Tibial nerve (tissue), 4 donors: ENCODE measurements at places on chromosomes 16 and 17. TPM values are rescaled to one million over a fixed set of nuclear protein-coding genes. Genes with fewer than 3 reads are reported as not detected.

The CES3 gene
- 0.21 TPM for total RNA-seq

The TEX14 gene
- not detected for total RNA-seq

The PIRT gene
- total RNA-seq = not detected

The NCBP3 gene
- total RNA-seq = 31.5 TPM

The PCYT2 gene
- 52.7 TPM for total RNA-seq

GRCh38 chr17:48767263-48767774 is 38.8 kb upstream of the HOXB13 start:
- no peak overlapping the region for H3K4me3 ChIP-seq
- no peaks in the 10 kb centered on the region for H3K4me1 ChIP-seq
- DNase-seq = no peak
- peaks cover 50% of the 10 kb centered on the region for H3K27me3 ChIP-seq
- H3K27ac ChIP-seq = no peak overlapping the region
- H3K36me3 ChIP-seq = no peaks in the 10 kb centered on the region

DNA sequence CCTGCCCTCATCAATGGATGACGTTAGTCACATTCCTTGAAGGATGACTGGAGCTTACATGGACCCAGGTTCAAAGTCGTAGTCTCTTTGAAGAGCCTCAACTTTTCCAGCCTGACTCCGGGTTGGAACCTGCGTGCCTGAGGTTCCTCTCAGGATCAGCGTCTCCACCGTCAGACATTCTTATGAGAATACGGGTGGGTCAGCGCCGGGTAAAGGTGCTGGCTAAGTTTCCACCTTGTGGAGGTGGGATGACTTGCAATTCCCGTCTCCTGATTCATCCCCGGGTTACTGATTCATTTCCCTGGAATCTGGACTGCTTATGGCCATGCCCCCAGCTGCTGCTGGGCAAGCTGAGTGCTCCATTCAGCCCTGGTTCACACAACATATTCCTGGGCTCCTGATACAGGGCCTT is 38.9 kb upstream of the CMIP start:
- H3K36me3 ChIP-seq = no peaks in the 10 kb centered on the region
- no peaks in the 10 kb centered on the region for H3K27me3 ChIP-seq
- no peak for DNase-seq
- H3K4me1 ChIP-seq = no peaks in the 10 kb centered on the region

DNA sequence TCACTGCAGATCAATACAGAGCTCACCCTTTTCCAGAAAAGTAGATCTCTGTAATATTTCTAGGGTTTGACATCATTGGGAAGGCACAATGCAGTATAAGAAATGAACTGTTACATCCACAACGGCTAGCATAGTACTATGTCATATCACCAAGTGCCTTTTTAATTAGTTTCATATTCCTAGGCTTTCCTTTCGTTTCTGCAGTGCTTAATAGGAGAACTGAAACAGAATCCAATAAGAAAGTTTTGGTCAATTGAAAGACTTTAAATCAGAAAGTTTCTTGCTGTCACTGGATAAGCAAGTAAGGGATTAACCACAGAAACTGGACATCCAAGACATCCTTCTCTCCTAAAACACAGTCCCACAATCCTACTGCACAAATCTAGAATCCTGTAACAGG is 3.5 kb upstream of the RNF43 start:
- no peak for DNase-seq
- no peaks in the 10 kb centered on the region for H3K36me3 ChIP-seq
- no peaks in the 10 kb centered on the region for H3K27me3 ChIP-seq
- H3K27ac ChIP-seq = no peak overlapping the region
- H3K4me3 ChIP-seq = no peak overlapping the region
- no peaks in the 10 kb centered on the region for H3K4me1 ChIP-seq

- no peaks in the 10 kb centered on the region for H3K27me3 ChIP-seq
- H3K36me3 ChIP-seq = no peaks in the 10 kb centered on the region
- no peak overlapping the region for H3K27ac ChIP-seq
- DNase-seq = no peak
Measured at GRCh38 chr17:4520060-4520893, 21.6 kb downstream of the SPNS2 start.

DNA sequence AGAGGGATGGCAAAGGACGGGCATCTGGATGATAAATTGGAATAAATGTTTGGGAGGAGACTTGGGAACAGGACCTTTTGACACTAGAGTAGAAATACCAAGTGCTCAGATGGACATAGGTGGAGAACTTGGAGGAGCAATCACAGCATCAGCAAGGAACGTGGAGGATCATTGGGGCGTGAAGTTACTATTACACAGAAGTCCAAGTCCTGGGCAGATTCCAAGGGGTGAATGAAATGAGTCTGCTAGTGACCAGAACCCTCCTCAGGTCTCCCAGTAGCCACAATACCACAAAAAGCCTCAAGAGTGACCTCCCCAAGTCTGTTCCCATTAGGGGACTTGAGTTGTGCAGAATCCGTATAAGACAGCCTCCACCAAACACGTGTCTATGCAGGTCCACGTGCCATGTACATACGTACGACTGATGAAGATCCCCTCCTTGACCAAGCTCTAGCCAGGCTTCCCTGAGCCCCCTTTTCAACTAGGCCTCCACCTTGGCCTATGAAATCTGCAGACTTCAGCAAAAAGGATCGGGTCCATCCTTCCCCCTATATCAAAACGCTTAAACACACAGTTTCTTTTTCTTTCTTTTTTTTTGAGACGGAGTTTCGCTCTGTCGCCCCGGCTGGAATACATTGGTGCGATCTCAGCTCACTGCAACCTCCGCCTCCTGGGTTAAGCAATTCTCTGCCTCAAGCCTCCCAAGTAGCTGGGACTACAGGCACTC is 2.2 kb downstream of the C17orf67 start:
- peaks cover 38% of the 10 kb centered on the region for H3K4me1 ChIP-seq
- no peaks in the 10 kb centered on the region for H3K27me3 ChIP-seq
- no peak for DNase-seq
- H3K36me3 ChIP-seq = peaks cover 28% of the 10 kb centered on the region

DNA sequence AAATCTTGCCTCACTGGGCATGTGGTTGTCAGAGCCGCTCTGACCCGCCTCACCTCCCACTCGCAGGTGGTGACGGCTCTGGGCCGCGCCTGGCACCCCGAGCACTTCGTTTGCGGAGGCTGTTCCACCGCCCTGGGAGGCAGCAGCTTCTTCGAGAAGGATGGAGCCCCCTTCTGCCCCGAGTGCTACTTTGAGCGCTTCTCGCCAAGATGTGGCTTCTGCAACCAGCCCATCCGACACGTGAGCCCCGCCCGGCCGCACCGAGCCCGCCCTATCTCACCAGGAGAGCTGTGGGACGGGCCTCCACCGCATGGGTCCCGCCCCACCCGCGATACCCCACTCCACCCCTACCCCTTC is 4.0 kb downstream of the TGFB1I1 start:
- no peak overlapping the region for H3K27ac ChIP-seq
- no peak overlapping the region for H3K4me3 ChIP-seq
- no peak for DNase-seq
- peaks cover 8% of the 10 kb centered on the region for H3K4me1 ChIP-seq
- H3K27me3 ChIP-seq = no peaks in the 10 kb centered on the region

GRCh38 chr17:76640550-76641380 is 2.8 kb downstream of the ST6GALNAC1 start:
- DNase-seq = no peak
- H3K36me3 ChIP-seq = no peaks in the 10 kb centered on the region
- no peaks in the 10 kb centered on the region for H3K27me3 ChIP-seq
- H3K27ac ChIP-seq = no peak overlapping the region

GRCh38 chr16:81221731-81222130 is 16.8 kb upstream of the BCO1 start:
- H3K4me1 ChIP-seq = no peaks in the 10 kb centered on the region
- no peak for DNase-seq
- no peak overlapping the region for H3K4me3 ChIP-seq
- H3K27me3 ChIP-seq = no peaks in the 10 kb centered on the region

DNA sequence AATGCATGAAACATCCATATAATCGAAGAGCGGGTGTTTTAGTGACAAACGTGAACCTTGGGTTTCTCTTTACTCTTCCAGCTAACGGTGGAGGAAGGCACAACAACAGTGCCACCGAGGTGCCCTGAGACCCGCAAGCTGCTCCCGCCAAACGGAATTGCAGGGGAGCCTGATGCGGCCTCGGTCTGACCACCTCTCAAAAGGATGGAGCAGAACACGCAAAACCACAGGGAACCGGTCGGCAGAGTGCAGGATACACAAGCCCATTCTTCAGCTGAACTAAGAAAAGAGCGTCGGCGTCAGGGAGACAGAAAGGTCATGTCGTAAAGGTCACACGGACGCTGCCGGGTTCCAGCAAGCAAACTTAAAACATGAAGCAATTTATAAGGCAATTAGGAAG is 109.5 kb upstream of the ZNF750 start:
- H3K4me3 ChIP-seq = no peak overlapping the region
- no peaks in the 10 kb centered on the region for H3K4me1 ChIP-seq

DNA sequence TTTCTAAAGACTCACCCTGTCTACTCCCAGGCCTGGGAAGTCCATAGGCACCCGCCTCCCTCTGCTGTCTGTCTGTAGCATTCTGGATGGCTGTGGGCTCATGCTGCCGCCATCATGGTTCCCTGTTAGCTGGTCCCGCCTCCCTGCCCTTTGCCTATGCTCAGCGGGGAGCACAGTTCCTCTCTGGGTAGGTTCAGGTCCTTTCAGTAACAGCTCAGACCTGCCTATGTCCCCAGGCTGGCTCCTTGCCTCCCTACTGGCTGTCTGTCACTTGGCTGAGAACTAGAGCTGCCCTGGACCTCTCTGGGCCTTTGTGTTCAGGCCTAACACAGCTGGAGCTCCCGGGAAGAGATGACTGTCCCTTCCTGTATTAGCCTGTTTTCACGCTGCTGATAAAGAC is 317.9 kb downstream of the SNX29 start:
- H3K27me3 ChIP-seq = no peaks in the 10 kb centered on the region
- H3K4me1 ChIP-seq = no peaks in the 10 kb centered on the region
- no peak for DNase-seq
- H3K27ac ChIP-seq = no peak overlapping the region

GRCh38 chr17:31859487-31860008 is 504 bp upstream of the COPRS start:
- H3K4me3 ChIP-seq = peak overlapping the region; percentile 94
- no peak overlapping the region for H3K27ac ChIP-seq
- no peaks in the 10 kb centered on the region for H3K36me3 ChIP-seq
- H3K27me3 ChIP-seq = no peaks in the 10 kb centered on the region
- peaks cover 10% of the 10 kb centered on the region for H3K4me1 ChIP-seq

DNA sequence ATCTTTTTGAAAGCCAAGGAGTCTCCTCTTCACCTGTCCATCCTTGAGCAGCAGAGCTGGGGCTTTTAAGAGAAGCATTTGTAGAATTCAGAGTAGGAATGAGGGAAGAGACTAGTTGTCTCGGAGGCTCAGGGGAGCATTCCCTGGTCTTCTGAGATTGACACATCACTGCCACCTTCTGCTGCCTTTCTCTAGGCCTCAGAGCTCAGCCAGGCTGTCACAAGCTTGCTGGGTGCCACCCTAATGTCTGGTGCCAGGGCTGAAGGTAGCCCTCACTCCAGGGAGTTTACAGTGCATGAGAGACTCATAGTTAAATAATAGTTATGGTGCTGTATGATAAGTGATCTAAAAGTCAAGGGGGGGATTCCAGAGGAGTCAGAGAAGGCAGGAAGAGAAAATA is 39.7 kb downstream of the B9D1 start:
- no peaks in the 10 kb centered on the region for H3K27me3 ChIP-seq
- peaks cover 40% of the 10 kb centered on the region for H3K36me3 ChIP-seq
- DNase-seq = no peak
- peaks cover 2% of the 10 kb centered on the region for H3K4me1 ChIP-seq
- H3K4me3 ChIP-seq = no peak overlapping the region

DNA sequence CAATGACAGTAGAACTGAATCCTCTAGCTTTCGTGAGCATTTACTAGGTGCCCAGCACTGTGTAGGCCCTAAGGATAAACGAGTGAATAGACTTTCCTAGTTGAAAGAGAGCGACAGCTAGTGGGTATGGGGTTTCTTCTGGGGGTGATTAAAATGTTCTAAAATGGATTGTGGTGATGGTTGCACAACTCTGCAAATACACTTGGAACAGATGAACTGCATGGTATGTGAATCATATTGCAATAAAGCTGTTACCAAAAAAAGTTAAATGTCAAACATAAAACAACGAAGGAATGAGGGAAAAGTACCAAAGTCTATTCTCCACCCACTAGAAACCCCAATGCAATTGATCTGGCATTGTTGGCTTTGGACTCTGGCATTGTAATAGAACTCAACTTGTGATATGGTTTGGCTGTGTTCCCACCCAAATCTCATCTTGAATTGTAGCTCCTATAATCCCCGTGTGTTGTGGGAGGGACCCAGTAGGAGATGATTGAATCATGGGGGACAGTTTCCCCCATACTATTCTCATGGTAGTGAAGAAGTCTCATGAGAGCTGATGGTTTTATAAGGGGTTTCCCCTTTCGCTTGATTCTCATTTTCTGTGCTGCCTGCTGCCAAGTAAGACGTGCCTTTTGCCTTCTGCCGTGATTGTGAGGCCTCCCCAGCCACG is 70.5 kb downstream of the MARF1 start:
- no peaks in the 10 kb centered on the region for H3K27me3 ChIP-seq
- peaks cover 32% of the 10 kb centered on the region for H3K36me3 ChIP-seq
- no peak for DNase-seq
- H3K27ac ChIP-seq = no peak overlapping the region
- H3K4me1 ChIP-seq = peaks cover 7% of the 10 kb centered on the region

GRCh38 chr16:68450741-68451255 is 2.5 kb upstream of the SMPD3 start:
- no peak overlapping the region for H3K4me3 ChIP-seq
- H3K27ac ChIP-seq = no peak overlapping the region
- DNase-seq = no peak
- no peaks in the 10 kb centered on the region for H3K36me3 ChIP-seq
- peaks cover 18% of the 10 kb centered on the region for H3K27me3 ChIP-seq
- peaks cover 14% of the 10 kb centered on the region for H3K4me1 ChIP-seq

GRCh38 chr16:78317564-78318240 is 218.2 kb downstream of the WWOX start:
- no peaks in the 10 kb centered on the region for H3K36me3 ChIP-seq
- no peak overlapping the region for H3K27ac ChIP-seq
- DNase-seq = no peak
- no peak overlapping the region for H3K4me3 ChIP-seq

DNA sequence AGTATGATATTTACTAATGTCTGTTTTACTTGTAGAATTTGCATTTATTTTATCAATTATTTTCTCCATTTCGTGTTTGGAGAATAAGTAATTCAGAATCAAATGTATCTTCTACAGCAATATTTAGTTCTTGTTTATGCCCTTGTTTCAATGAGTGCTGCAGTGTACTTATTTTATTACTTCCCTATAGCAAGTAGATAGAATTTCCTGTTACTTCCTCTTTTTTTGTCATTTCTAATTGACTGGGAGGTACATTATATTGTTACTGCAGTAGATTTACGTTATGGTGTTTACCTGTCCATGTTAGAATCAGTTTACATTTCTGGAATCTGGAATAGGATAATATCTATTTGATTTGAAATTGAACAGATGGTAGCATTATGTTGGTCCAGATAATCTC is 71.2 kb downstream of the OMG start:
- no peak overlapping the region for H3K4me3 ChIP-seq
- DNase-seq = no peak
- no peak overlapping the region for H3K27ac ChIP-seq
- H3K27me3 ChIP-seq = no peaks in the 10 kb centered on the region
- H3K4me1 ChIP-seq = no peaks in the 10 kb centered on the region
